ENCODE measurements at places on chromosomes 13 and 19.

GRCh38 chr19:29145756-29146155, 67.2 kb downstream of the UQCRFS1 start:
- no peak for DNase-seq

GRCh38 chr13:105785436-105785835, 750.0 kb downstream of the EFNB2 start:
- DNase-seq = no peak

DNA sequence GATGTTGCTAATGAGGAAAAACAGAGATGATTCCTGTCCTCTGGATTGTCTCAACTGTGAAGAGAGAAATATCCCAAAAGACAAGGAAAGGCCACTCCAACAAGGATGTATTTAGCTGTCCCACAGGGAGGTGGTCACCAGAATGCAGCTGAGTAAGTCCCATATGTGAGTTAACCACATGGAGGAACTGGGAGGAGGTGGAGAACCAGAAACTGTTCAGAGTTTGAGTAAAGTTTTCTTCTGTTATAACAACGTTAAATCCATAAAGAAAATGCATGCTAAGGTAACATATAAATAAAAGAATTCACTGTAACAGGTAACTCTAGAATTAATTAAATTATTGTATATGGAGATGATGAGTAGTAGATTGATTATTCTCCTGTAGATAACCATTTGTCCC, 5.3 kb downstream of the ZNF763 start:
- no peak for DNase-seq

DNA sequence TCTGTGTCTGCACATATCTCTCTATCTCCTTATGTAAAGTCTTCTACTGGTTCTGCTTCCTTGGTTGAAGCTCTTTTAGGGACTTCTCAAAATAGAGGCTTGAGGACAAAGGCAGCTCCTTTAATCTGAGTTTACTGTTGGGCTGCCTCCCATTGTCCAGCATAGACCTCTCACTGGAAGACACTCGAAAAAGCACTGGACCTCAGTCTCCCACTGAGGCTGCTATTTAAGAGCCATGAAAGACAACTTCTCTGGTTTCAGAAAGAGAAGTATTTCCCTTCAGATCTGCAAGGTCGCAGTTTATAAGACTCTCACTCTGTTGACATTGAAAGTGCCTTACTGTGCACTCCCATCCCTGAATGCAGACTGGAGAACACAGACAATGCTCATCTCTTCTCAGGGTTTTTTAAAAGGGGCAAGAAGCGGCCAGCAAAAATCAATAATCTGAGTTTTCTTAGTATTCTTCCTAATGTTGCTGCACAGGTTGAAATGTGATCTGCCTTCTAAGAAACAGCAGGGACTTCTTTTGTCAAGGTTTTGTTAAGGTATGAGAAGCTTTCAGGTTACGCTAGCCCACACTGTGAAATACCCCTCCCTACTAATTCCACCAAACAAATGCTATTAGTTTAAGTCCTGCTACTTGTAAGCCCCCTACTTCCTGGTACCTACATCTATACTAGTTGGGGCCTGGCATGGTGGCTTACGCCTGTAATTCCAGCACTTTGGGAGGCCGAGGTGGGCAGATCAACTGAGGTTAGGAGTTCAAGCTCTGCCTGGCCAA, 450.0 kb upstream of the SLC10A2 start:
- no peak for DNase-seq

- DNase-seq = no peak
These were observed 94.9 kb downstream of the FAM216B start for GRCh38 chr13:42876270-42876714.

DNA sequence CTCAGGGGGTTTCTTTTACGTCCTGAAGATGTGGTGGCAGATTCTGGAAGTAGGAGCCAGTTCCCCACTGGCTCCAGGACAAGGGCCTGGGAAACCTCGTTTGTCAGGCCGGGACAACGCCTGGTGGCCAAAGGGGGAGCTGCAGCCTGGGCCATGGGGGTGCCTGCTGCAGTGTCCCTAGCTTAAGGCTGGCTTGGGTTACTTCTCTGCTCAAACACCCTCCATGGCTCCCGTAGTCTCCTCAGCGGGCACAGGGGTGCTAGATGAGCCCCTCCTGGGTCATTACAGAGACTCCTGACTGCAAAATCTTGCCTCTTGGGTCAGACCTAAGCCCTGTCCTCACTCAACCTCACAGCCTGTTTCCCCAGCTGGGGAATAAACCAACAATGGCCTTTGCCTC, 14.7 kb downstream of the CILP2 start:
- DNase-seq = peak; percentile 27

GRCh38 chr19:29672933-29673336, 7.7 kb downstream of the PLEKHF1 start:
- DNase-seq = peak; percentile 86

DNA sequence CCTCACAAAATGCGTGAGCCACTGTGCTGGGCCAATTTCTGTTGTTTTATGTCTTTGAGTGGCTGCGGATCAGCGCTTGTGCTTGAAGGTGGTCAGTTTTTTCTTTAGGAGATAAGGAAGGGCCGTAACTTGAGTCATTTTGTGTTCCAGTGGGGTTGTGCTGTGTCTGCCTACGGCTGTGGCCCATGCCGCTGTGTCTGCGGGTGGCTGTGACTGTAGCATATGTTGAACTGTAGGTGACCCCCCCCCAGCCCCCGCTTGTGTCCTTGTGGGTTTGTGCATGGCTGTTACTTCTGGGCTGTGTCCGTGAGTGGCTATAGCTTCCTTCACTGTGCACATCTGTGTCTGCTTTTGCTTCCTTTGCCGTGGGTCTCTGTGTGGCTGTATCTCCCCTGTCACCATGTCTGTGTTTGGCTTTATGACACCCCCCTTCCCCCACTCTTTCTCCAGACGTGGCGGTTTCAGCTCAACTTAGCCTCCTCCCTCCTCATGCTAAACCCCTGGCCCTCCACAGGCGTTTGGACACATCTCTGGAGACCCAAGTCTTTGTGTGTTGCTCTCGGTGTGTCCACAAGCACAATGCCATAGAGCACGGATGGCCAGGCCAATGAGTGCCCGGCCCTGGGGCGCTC, 675 bp downstream of the PPP1R14A start:
- no peak for DNase-seq

Data from activated gamma-delta T cell treated with Interleukin-2 at 50 U/mL for 16 hours (primary cell).